Kidney (tissue), 22 donors: ENCODE measurements at places on chromosomes 7 and 10. TPM values are rescaled to one million over a fixed set of nuclear protein-coding genes. Genes with fewer than 3 reads are reported as not detected.
A peak's percentile ranks its signal among the peaks of the same experiment; 100 is the strongest.

Gene CYP2C19
- 0.28 TPM for total RNA-seq

DNA sequence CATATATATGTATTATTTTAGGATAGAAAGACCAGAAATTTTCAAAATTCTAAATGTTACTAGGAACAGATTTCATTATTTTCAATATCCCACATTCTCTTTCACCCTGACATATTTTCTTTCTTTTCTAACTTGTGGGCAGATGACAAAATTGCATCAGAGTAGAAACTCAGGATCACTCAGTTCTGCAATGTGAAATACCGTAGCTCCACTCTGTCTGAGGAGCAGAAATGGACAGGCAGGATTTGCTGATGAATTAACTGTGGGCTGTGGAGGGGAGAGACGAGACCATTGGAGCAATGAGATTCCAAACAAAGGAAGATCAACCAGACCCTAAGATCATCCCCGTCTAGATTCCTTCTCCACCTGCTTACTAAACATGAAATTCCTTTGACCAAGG lies 37.0 kb upstream of the SVOPL start:
- H3K36me3 ChIP-seq: no peaks in the 10 kb centered on the region
- H3K4me3 ChIP-seq: no peak overlapping the region
- H3K27me3 ChIP-seq: no peaks in the 10 kb centered on the region
- no peak overlapping the region for H3K27ac ChIP-seq

DNA sequence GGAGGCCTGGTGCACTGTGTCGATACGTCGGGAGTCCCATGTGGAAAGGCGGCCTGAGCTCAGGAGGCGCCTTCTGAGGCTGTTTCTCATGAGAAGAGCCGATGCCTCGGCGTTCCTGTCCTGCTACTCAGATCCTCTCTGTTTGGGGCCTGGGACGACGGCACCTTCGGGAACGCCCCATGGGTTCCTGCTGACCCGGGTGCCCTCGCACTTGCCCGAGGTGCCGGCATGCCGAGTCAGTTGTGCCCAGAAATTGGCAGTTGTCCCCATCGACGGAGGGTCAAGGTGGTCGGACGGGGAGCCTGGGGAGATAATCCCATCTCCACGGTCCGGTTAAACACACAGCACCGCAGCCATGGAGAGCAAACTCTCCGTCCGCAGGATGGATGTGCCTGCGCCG lies 33.0 kb downstream of the NKX6-2 start:
- H3K4me3 ChIP-seq: no peak overlapping the region
- H3K27me3 ChIP-seq: no peaks in the 10 kb centered on the region
- no peak overlapping the region for H3K27ac ChIP-seq
- H3K4me1 ChIP-seq: no peaks in the 10 kb centered on the region
- no peak for DNase-seq
- H3K36me3 ChIP-seq: peaks cover 15% of the 10 kb centered on the region

DNA sequence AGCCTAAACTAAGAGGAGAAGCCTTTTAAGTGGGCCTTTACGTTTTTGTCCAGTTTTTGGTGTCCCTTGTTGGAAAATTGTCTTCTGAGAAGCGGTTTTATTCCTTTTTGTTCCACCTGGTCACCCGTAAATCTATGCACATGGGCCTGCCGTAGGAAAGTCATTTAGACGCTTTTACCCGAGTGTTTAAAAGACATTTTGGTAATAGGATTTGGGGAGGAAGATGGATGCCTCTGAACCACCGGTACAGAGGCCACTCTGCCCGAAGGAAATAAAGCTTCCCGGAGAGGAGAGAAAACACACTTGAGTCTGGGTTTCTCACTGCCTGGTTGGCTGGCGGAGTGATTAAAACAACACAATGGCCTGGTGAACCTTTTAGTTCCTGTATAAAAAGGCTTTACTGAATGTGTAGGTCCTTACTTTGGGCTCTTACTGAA lies 760 bp downstream of the THNSL1 start:
- no peaks in the 10 kb centered on the region for H3K27me3 ChIP-seq
- H3K4me1 ChIP-seq: no peaks in the 10 kb centered on the region
- peak; percentile 55 for DNase-seq
- H3K4me3 ChIP-seq: peak overlapping the region; percentile 96
- peak overlapping the region; percentile 97 for H3K27ac ChIP-seq
- H3K36me3 ChIP-seq: no peaks in the 10 kb centered on the region

DNA sequence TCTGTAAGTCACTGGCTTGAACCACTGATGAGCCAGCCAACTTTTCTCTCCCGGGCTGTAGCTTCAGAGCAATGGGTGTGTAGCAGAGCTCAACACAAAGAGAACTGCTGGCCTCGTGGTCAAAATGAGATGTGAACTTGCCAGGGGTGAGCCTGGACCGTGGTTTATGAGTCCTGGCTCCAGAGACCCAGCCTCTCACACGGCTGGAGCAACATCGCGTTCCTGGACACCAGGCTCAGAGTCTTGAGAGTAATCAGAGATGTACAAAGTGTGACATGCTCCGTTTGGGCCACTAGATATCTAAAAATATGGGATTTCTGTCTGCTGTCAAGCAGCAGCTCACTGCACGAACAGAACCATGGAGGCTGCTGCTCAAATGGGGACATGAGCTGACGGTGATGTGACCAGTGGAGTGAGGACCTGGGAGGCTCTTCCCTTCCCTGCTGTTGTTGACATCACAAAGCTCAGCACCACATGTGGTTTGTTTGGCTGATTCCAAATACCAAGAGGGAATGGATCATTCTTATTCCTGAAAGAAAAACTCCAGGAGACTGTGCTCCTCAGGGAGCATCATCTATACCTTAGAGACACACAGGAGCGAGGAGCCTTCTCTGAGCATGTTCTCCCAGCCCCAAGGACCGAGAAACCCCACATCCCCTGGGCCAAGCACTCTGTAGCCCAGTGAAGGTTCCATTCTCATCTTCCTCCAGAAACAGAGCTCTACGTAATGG lies 9.2 kb upstream of the SVIL start:
- H3K27ac ChIP-seq: no peak overlapping the region
- no peaks in the 10 kb centered on the region for H3K36me3 ChIP-seq
- H3K4me1 ChIP-seq: peaks cover 6% of the 10 kb centered on the region
- no peak overlapping the region for H3K4me3 ChIP-seq
- H3K27me3 ChIP-seq: no peaks in the 10 kb centered on the region

GRCh38 chr10:110444004-110444337 lies 53.7 kb upstream of the DUSP5 start:
- H3K4me3 ChIP-seq: no peak overlapping the region
- peak; percentile 88 for DNase-seq
- no peaks in the 10 kb centered on the region for H3K36me3 ChIP-seq
- no peaks in the 10 kb centered on the region for H3K4me1 ChIP-seq
- no peak overlapping the region for H3K27ac ChIP-seq

GRCh38 chr7:4606797-4607196 lies 75.3 kb upstream of the FOXK1 start:
- no peaks in the 10 kb centered on the region for H3K36me3 ChIP-seq
- no peaks in the 10 kb centered on the region for H3K27me3 ChIP-seq
- no peaks in the 10 kb centered on the region for H3K4me1 ChIP-seq
- no peak overlapping the region for H3K4me3 ChIP-seq
- DNase-seq: no peak

DNA sequence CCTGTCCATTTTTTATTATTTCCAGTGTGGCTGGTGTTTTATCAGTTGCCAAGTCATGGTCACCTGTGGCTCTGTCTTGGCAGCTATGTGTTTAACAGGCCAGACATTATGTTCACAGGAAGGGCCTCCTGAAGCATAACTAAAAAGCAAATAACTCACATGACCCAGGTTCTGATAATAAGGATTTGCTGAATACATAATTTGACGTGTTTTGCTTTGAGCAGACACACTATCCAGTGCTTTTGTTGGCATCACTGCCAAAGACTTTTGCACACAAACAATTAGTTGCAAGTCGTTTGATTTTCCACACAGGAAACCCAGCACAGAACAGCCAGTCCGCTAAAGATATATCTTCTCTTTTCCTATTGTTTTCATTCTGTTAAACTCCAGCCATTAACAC lies 173.6 kb downstream of the ARL4A start:
- DNase-seq: no peak
- H3K4me1 ChIP-seq: no peaks in the 10 kb centered on the region
- no peak overlapping the region for H3K4me3 ChIP-seq
- no peaks in the 10 kb centered on the region for H3K27me3 ChIP-seq
- H3K36me3 ChIP-seq: no peaks in the 10 kb centered on the region
- H3K27ac ChIP-seq: no peak overlapping the region

GRCh38 chr10:30151581-30152389 lies 92.4 kb upstream of the JCAD start:
- no peaks in the 10 kb centered on the region for H3K36me3 ChIP-seq
- H3K27ac ChIP-seq: no peak overlapping the region
- no peak for DNase-seq

DNA sequence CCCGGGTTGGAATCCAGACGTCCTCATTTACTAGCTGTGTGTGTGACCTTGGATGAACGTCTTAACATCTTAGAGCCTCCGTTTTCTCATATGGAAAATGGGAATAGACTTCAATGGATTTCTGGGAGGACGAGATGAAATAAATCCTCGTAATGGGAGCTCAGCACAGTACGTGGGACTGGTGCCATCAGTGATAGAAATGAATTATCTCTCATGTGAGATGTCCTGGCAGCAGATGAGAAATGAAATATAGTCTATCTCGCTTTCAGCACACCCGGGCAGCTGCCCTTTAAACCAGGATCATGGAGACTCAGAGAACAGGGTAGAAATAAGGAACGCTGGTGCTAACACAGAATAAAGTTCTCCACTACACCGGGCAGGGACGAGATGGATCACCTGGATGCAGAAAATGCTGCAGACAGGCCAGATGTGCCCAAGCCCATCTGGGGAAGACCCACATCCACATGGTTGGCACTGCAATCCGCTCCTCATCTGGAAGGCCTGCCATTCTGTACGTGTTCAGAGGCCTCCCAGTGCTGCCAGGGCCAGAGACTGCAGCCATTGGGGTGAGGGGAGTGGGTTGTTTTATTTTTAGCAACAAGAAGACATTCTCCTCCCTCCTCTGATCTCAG lies 11.1 kb upstream of the EMX2 start:
- peak overlapping the region; percentile 19 for H3K4me3 ChIP-seq
- H3K36me3 ChIP-seq: no peaks in the 10 kb centered on the region
- H3K27ac ChIP-seq: peak overlapping the region; percentile 76
- peak; percentile 10 for DNase-seq
- H3K27me3 ChIP-seq: peaks cover 40% of the 10 kb centered on the region

GRCh38 chr7:134827889-134828288 lies 48.5 kb downstream of the CALD1 start:
- H3K27me3 ChIP-seq: no peaks in the 10 kb centered on the region
- H3K4me1 ChIP-seq: no peaks in the 10 kb centered on the region
- no peaks in the 10 kb centered on the region for H3K36me3 ChIP-seq
- no peak for DNase-seq
- H3K4me3 ChIP-seq: no peak overlapping the region

DNA sequence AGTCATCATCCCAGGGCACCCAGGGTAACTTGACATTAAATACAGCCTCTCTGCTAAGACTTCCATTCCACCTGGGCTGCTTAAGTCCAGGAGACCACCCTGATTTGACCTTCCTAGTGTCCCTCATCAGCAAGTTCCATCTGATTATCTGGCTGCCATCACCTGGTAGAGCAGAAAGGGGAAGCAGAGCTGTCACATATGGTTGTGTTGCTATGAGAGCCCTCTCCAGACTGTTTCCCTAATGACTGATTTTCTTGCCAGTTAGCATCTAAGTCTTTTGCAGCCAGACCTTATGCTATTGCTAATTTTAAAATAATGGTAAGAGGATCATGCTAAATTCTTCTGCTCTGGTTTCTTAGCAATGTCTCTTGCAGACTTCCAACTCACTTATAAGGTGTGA lies 38.7 kb downstream of the KCNH2 start:
- no peaks in the 10 kb centered on the region for H3K4me1 ChIP-seq
- no peak for DNase-seq
- H3K4me3 ChIP-seq: no peak overlapping the region

GRCh38 chr10:123236126-123236525 lies 81.9 kb downstream of the BUB3 start:
- H3K4me3 ChIP-seq: no peak overlapping the region
- H3K36me3 ChIP-seq: no peaks in the 10 kb centered on the region
- no peak for DNase-seq
- no peaks in the 10 kb centered on the region for H3K4me1 ChIP-seq
- no peak overlapping the region for H3K27ac ChIP-seq

GRCh38 chr7:148474481-148475025 lies 116.0 kb upstream of the C7orf33 start:
- no peak overlapping the region for H3K4me3 ChIP-seq
- no peak for DNase-seq
- H3K27me3 ChIP-seq: no peaks in the 10 kb centered on the region
- H3K36me3 ChIP-seq: no peaks in the 10 kb centered on the region
- H3K4me1 ChIP-seq: no peaks in the 10 kb centered on the region

DNA sequence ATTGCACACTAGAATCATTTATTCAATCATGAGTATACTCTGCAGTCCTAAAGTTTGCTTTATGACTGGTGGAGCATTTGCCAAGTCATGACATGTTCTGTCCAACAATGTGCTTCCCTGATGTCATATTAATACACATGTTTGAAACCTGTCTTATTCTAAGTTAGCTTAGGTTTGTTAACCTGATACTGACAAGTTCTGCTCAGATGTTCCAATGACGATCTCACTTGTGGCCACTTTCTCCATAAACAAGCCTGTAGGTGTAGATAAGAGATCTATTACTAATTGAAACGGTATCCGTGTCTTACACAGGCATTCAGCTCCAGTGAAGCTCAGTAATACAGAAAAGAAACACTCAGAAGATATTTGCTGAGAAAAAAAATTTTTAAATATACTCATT lies 64.9 kb downstream of the GPR37 start:
- no peaks in the 10 kb centered on the region for H3K27me3 ChIP-seq
- no peak overlapping the region for H3K27ac ChIP-seq
- no peak for DNase-seq
- H3K4me1 ChIP-seq: no peaks in the 10 kb centered on the region

GRCh38 chr7:5360971-5361370 lies 62.7 kb downstream of the TNRC18 start:
- H3K4me3 ChIP-seq: no peak overlapping the region
- no peaks in the 10 kb centered on the region for H3K4me1 ChIP-seq
- no peak overlapping the region for H3K27ac ChIP-seq
- no peaks in the 10 kb centered on the region for H3K27me3 ChIP-seq

Gene PRKAR2B
- 6.9 TPM for total RNA-seq

- H3K27ac ChIP-seq: no peak overlapping the region
- no peak for DNase-seq
- H3K36me3 ChIP-seq: no peaks in the 10 kb centered on the region
- H3K4me1 ChIP-seq: no peaks in the 10 kb centered on the region
- H3K27me3 ChIP-seq: no peaks in the 10 kb centered on the region
Observed at GRCh38 chr10:62614389-62615157, 189.9 kb upstream of the ADO start.

Gene OPALIN
- total RNA-seq: not detected
